Posterior vena cava (tissue), 2 donors: ENCODE measurements at places on chromosomes 5 and 9. TPM values are rescaled to one million over a fixed set of nuclear protein-coding genes. Genes with fewer than 3 reads are reported as not detected.

DNA sequence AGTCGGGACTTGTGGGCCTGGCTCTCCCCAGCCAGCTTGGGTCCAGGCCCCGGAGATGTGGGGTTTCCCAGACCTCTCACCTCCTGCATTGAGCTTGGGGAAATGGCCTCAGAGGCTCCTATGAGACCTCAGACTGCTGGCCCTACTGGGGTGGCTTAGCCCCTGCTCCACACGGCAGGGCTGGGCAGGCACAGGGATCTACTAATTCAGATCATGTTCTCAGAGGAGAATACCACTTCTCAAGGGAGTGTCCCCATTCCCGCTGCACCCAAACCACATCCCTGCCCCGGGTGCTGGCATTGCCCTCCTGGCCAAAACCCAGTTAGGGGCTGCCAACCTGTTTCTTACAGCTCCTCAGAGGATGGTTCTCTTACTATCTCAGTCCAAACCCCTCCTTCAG, 82.1 kb upstream of the LMX1B start:
- DNase-seq, result peak; percentile 28

DNA sequence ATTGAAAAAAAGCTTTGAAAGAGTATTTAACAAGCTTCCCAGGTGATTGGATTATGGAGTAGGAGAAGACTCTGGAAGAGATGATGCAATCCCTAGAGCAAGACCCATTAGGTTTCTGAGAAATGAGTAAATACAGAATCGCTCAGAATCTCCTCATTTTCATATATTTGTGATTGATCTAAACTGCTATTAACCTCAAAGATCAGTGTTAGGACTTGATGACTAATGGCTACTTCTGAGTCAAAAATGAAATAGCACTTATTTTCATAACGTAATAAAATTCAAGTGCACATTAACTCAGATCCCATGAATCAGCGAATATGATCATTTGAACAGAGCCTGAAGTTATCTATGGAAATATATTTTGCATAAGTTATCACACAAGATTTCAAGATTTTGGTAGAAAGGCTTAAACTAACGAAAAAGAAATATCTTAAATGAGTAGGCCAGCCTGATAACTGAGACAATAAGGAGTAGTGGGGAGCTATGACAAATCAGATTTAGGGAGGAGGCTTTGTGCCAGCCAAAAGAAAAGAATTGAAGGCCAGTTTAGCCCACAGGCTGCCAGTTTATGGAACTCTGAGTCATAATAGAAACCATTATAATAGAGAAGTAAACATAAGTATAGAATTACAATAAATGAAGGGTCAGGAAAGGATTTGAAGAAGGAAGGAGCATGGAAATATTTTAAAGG, 106.7 kb upstream of the OSMR start:
- DNase-seq, result no peak

DNA sequence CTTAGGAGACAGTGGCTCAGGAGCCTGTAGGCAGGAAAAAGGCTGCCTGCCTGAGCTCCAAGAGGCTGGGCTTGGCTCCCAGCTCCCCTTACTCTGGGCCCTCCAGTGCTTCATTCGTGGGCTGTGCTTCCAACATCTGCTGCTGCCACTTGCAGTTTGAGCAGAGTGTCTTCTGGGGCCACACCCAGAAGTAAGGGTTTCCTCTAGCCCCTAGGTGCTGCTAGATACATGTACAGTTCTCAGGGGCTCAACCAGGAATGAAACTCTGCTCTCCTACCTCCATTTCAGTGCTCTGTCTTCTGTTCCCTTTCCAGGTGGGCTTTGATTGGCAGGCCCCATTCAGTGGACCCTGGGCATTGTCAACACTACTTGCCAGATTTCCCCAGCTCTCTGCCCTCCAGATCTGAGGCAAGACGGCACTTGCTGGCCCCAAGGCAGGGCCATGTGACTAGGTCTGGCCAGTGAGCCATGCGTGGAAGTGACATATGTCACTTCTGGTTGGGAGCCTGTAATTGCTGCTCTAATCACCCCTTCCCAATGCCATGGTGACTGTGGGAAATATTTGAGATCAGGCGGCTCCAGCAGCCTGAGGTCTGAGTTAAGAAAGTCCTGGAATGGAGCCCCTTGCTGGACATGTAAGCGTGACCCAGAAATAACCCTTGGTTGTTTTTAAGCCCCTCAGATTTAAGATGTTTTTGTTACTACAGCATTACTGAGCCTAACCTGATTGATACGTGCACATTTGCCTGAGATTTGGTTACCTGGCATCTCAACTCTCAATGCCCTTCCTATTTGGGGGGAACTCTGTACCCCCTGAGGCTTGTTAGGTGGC, 9.4 kb upstream of the BOD1 start:
- DNase-seq, result no peak

Gene FOXD4
- 0.32 TPM for total RNA-seq

- no peak for DNase-seq
These were observed 129.0 kb upstream of the NFIB start for GRCh38 chr9:14442956-14443355.

Gene SREK1
- total RNA-seq, result 56.1 TPM

GRCh38 chr9:30796764-30797163, 1587.7 kb upstream of the ACO1 start:
- DNase-seq, result no peak

Gene IL4
- total RNA-seq, result not detected

- no peak for DNase-seq
These were observed 52.1 kb downstream of the NSG2 start for GRCh38 chr5:174097486-174098185.

GRCh38 chr5:126046846-126047571, 376.2 kb upstream of the GRAMD2B start:
- DNase-seq, result no peak

DNA sequence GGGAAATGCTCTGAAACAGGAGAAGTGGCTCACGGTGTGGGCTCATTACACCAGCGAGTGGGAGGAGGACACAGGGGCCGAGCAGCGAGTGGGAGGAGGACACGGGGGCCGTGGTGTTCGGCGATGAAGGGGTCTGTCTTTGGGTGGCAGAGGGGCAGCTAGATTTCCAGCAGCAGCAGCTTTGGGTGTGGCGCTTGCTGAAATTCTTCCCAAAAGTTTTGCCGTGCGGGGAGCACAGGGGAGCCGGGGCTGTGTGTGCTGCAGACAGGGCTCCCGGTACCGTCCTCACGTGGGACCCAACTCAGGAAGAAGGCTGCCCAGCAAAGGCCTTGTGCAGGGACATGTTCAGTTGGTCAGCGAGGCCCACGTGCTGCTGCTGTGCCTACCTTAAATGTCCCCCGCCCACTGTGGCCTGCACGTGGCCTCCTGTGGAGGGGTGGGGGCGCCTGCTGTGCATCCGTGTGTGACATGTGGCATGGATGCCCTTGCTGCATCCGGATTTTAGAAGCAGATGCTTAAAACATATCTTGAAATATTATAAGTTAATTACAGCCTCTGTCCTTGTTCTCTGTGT, 124.3 kb upstream of the CACNA1B start:
- no peak for DNase-seq

DNA sequence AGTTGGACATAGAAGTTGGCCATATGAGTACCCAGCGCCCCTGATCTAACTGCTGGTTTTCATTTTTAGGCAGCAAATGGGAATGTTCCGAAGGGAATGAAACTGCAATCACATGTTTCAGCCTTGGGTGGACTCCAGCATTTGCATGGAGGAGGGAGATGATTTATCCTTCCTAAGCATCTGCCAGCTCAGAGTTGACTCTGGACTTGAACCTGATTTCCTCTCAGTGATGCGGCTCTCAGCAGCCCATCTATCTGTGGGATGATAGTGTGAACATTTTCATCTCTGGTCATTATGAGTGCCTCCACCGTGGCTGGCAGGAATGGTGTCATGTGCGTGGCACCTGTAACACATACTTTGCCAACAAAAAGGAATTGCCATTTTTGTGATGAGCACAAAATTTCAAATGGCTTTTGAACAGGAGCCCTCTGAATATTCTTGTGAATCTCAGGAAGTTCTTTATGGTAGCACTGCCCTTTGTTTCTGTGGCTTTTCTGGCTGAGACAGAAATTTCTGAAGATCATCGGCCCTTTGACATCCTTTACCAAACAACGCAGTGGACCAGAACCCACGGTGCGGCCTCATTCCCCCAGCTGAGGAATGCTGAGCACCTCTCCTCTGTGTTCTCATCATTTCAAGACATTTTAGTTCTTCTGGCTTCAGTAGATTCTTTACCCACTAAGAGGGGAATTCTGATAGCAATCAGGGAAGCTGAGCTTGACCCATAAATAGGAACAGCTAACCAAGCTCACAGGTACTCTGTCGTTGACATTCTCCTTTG, 28.5 kb downstream of the FUBP3 start:
- DNase-seq, result peak; percentile 73

Gene PLK2
- total RNA-seq, result 23.8 TPM

GRCh38 chr9:136867917-136868316, 1.8 kb upstream of the EDF1 start:
- DNase-seq, result no peak

Gene LHX6
- 23.6 TPM for total RNA-seq

Gene OR5C1
- not detected for total RNA-seq
